Choroid plexus epithelial cell (primary cell): ENCODE measurements at places on chromosomes 4 and X.

GRCh38 chr4:24003496-24003895 is 113.6 kb upstream of the PPARGC1A start:
- peak; percentile 7 for DNase-seq

DNA sequence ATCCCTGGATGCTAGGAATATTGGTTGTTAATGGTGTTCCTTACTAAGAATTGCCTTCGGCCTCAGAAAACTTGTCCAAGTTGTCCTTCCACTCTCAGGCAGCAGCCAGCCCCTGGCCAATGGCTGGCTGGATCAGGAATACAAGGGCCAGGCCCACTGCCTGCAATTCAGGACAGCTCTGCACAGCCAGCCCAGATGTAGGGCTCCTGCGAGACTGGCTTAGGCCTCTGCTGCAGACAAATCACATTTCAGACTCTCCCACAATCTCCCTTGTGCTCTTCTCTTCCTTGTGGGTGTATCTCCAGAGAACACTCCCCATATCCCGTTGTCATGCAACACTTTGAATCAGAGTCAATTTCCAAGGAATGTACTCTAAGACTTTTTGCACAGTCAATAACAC is 747.6 kb upstream of the FTHL17 start:
- DNase-seq = no peak

GRCh38 chr4:145709336-145709735 is 29.4 kb downstream of the C4orf51 start:
- DNase-seq = no peak

DNA sequence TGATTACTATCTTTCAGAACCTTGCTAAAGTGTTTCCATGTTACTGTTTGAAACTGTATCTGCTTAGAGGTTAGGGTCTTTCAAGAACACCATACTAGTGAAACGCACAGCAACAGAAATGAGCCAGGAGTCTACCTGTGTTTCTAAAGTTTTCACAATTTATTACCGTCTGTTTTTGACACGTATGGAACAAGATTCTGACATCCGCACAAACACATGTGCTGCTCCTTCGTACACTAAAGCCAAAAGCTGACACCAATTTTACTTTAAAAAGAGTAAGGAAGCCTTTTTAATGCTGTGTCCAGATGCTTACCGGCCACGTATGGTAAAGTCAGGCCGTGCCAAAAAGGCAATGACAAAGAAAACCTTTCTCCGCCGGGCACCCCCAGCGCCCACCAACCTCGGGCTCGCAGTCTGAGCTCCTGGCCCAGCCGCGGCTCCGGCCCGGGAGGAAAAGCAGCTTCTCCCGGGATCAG is 532 bp downstream of the RPS4X start:
- DNase-seq = no peak

- DNase-seq = peak; percentile 23
Observed at GRCh38 chr4:24991015-24991414, 39.7 kb downstream of the LGI2 start.

DNA sequence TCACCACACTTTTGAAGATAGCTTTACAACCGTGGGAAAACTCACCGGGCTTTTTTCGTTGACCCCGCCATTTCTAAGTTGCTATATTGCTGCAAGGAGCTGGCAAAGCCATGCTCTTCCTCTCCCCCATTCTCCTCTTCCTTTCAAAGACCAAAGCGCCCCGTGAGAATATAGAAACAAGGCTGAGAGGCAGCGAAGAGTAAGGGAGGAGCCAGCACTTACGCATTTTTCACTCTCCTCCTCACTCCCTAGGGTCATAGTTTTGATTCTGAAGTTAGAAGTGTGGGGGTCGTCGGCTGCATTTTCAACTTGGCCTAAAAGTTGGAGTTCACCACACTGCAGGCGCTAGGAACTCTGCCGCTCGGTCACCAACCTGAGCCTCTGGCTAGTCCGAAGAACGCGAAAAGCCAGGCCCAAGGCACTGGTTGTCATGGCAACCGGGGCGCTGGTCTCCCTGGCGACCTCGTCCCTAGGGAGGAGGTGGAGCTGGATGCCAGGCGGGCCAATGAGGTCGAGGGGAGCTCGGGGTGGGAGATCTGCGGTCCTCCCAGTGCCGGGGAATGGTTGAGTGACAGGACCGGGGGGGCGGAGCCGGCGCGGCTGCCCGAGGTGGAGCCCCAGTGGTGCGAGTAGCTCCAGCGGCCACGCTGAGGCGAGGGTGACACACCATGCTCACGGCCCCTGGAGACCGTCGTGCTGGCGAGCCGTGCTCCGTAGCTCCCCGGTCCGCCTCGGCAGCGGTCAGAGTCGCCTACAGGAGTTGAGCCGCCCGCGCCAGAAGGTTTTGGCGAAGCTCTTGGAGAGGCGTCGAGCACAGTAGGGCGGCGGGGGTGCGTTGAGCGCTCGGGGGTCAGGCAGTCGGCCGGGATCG is at the start of gene PTPN13:
TSS of gene PTPN13 (plus strand) at position 628 of the 871 bp plus-strand sequence. CDS start 40,942 bp downstream, outside the sequence.
- peak; percentile 99 for DNase-seq

DNA sequence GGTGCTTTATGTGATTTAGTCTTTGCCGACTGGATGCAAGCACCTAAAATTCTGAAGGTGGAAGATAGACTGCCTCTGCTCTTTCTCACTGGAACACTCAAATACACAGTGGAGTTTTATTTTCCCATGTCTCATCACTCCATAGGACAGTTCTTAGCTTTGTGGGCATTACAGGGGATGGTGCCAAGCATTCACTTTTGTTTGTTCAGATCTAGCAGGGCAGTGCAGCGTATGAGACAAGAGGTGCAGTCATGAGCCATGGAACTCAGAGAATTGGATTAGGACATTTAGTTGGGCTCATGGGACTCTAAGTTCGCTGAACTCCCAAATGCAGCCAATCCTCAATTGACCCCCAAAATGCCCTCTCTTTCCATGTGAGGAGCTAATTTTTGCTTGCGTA is 1136.9 kb upstream of the PRKX start:
- DNase-seq = no peak

DNA sequence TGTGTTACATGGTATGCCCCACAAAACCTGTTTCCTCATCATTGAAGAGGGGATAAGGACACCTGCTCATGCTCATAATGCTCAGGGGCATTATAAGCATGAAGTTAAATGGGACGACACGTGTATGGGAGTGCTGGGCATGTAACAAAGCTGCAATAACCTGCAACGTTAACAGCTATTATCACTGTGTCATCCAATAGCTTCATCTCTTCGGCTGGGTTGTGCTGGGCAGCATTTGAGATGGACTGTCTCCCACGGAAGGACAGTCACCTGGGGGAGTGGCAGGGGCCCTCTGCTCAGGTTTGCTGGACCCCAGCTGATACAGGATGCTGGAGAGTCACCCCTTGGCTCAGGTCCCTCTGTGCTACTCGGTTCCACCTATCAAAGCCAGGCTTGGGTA is 94.5 kb downstream of the NSUN7 start:
- DNase-seq = no peak

DNA sequence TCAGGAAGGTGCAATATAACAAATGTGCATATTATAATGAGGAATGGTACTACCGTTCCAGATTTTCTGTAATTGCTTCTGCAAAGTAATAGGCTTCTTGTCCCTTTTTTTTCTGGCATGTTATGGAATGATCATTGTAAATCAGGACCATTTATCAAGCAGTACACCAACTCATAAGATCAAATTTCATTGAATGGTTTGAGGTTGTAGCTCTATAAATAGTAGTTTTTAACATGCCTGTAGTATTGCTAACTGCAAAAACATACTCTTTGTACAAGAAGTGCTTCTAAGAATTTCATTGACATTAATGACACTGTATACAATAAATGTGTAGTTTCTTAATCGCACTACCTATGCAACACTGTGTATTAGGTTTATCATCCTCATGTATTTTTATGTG is 12.6 kb downstream of the IBSP start:
- DNase-seq = peak; percentile 31

GRCh38 chr4:110854021-110854678 is 231.3 kb upstream of the PITX2 start:
- DNase-seq = peak; percentile 47

DNA sequence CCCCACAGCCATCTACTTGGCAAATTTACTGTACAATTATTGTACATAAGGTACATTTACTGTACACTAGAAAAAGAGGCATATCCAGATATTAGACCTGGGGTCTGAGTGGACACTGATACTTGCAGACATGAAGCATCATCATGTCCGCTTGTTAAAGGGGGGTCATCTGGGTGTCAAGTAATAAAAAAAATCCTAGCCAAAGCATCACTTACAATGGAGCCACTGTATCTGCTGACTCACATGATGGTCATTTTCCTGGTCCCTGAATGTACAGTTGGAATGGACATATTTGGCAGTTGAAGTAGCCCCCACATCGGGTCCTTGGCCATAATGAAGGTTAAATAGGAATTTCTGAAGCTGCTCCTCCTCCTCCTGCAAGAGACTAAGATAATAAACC is 228.8 kb downstream of the THOC2 start:
- DNase-seq = no peak

DNA sequence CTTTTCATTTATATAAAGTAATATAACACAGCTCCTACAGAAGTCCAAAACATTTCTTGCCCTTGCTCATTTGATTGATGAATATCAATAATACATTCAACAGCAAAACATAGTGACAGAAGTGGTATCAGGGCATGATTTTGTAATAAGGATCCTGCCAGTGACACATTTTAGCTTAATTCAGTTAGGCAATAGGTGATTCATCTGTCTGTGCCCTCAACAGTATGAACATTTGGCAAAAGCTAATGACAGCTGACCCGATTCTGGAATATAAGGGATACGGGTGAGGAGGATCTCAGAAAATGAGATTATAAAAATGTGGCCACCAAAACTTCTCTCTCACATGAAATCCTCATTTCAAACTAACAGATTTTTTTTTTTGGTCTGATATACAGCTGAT is 294.0 kb downstream of the CAMK2D start:
- peak; percentile 77 for DNase-seq

DNA sequence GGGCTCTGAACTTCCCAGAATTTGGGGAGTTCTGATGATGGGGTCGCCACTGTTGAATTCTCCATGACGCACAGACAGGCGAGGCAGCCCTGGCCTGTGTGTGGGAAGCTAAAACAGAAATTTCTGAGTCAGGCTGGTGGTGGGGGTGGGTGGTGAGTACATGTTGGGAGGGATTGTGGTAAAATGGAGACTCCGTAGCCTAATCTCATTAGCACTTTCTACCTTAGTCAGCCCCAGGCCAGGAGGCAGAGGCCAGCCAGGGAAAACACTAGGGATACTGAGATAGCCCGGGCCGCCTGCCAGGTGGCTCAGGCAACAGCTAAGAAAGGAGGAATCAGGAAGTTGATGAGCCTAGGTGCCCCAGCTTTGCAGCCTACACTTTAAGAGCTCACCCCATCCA is 39.3 kb upstream of the NHSL2 start:
- DNase-seq = peak; percentile 4

GRCh38 chr4:77052352-77052751 is 23.4 kb downstream of the CCNI start:
- peak; percentile 73 for DNase-seq
